ENCODE measurements at places on chromosomes 16 and 17.

GRCh38 chr17:65918916-65919315, 273.0 kb downstream of the CEP112 start:
- no peak overlapping the region for H3K4me3 ChIP-seq
- no peaks in the 10 kb centered on the region for H3K27me3 ChIP-seq
- H3K27ac ChIP-seq, result no peak overlapping the region
- H3K4me1 ChIP-seq, result no peaks in the 10 kb centered on the region
- no peak for DNase-seq

- no peak overlapping the region for H3K27ac ChIP-seq
- H3K36me3 ChIP-seq, result no peaks in the 10 kb centered on the region
- no peak overlapping the region for H3K4me3 ChIP-seq
- DNase-seq, result no peak
- H3K4me1 ChIP-seq, result no peaks in the 10 kb centered on the region
These were observed 409.7 kb downstream of the SNX29 start for GRCh38 chr16:12386192-12386591.

- no peak overlapping the region for H3K4me3 ChIP-seq
- H3K27ac ChIP-seq, result no peak overlapping the region
- no peaks in the 10 kb centered on the region for H3K27me3 ChIP-seq
These were observed 7.2 kb upstream of the VASN start for GRCh38 chr16:4364196-4365013.

DNA sequence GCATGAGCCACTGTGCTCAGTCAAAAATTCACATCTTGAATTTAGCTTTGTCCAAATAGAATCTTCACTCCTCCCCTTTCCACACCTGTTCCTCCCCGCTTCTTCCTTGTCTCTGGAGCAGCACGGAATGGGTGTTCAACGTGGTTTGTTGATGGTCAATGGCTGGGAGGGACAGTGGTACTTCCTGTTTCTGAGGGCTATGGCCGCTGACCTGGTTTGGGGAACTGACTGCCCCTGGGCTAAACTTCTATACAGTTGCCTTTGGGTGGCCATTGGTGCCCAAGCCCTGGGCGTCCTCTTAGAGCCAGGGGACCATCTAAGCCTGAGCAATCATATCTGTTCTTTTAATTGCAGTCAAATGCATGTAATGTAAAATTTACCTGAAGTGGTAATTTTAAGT, 19.1 kb upstream of the WFIKKN2 start:
- H3K4me1 ChIP-seq, result peaks cover 5% of the 10 kb centered on the region
- H3K4me3 ChIP-seq, result no peak overlapping the region
- H3K27me3 ChIP-seq, result peaks cover 2% of the 10 kb centered on the region
- DNase-seq, result no peak

DNA sequence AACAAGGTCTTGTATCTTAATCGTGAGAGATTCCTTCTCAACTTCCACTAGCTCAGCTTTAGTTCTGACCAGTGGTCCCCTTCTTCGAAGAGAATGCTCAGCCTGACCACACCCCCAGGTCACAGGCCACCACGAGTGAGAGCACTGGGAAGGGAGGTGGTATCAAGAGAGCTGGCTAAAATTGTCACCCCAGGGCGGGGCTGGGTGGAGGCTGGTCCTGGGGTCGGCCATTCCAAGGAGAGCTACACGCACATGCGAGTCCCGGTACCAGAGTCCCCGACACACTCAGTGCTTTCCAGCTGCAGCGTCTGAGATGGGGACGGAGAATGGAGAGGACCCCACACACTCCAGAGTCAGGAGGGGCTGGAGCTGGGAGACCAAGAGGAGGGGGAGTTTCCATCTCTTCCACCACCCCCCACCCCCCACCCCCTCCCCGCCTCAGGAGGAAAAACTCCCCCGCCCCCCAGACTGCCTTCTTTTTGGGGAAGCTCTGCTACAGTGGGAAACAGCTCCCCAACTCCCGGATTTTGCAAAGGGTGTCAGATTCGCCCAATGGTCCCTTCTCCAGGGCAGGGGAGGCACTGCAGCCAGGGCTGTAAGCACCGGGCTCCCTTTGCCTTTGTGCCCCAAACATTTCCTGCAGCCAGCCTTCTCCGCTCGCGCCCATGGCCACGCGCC, 1.6 kb downstream of the C1QL1 start:
- no peaks in the 10 kb centered on the region for H3K36me3 ChIP-seq
- no peak overlapping the region for H3K27ac ChIP-seq
- H3K27me3 ChIP-seq, result peaks cover 21% of the 10 kb centered on the region

GRCh38 chr16:83116274-83116892, 489.6 kb downstream of the CDH13 start:
- H3K27me3 ChIP-seq, result no peaks in the 10 kb centered on the region
- no peak overlapping the region for H3K4me3 ChIP-seq
- DNase-seq, result no peak
- no peaks in the 10 kb centered on the region for H3K36me3 ChIP-seq
- H3K27ac ChIP-seq, result no peak overlapping the region

- no peak overlapping the region for H3K4me3 ChIP-seq
- H3K4me1 ChIP-seq, result peaks cover 42% of the 10 kb centered on the region
- no peak overlapping the region for H3K27ac ChIP-seq
- no peaks in the 10 kb centered on the region for H3K36me3 ChIP-seq
These were observed 7.5 kb downstream of the ZSCAN10 start for GRCh38 chr16:3091551-3091950.

GRCh38 chr16:4945560-4946502, 8.9 kb upstream of the PPL start:
- H3K4me1 ChIP-seq, result no peaks in the 10 kb centered on the region
- no peak overlapping the region for H3K27ac ChIP-seq
- no peak for DNase-seq
- no peak overlapping the region for H3K4me3 ChIP-seq
- no peaks in the 10 kb centered on the region for H3K36me3 ChIP-seq

Measured in CD4-positive, CD25-positive, alpha-beta regulatory T cell (primary cell).